ENCODE measurements at places on chromosomes 11 and 22.

DNA sequence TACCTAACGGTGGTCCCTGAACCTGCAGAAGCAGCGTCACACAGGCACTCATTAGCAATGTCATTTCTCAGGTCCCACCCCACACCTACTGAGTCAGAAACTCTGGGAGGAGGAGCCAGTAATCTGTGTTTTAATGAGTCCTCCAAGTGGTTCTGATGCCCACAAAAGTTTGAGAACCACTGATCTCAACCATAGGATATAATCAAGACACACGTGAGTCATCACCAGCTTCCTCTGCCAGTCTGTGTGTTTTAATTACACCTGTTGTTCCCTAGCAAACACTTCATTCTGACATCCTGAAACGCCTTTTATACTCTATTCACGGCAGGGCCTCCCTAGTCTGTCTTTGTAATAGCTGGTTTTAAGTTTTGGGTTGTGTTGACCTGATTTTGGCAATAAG is 5.8 kb downstream of the TECTA start:
- DNase-seq = no peak

DNA sequence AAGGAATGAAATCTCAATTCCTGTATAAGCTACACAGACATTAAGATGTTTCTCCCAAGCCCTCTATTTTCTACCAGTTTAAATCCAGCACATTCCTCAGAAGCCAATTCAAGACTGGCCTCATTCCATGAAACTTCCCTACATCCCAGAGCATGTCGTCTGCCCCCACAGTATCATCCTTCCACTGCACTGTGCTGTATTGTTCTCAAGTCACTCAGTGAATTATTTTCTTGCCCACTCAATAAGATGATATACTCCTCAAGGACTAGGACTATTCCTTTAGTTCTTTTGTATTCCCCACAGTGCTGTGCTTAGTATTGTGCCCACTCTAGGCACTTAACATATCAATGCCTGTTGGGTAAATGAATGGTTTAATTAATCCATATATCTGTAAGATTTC is 203.1 kb upstream of the BLID start:
- no peak for DNase-seq

DNA sequence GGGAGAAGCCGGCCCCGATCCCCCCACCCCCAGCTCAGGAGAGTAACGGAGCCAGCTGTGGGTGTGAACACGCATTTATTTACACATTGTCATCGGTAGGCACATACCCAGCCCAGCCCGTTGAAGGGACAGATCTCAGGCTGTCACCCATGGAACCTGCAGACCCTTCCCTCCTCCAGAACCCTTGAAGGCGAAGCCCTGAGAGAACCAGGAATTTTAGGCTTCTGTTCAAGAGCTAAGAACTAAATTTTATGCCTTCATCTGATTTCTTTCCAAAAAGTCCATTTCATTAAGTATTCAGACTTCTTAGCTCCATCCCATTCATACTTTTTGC is 379 bp upstream of the BRMS1 start:
- no peak for DNase-seq

GRCh38 chr11:94131047-94131717 is 2.5 kb downstream of the PANX1 start:
- DNase-seq = peak; percentile 3

DNA sequence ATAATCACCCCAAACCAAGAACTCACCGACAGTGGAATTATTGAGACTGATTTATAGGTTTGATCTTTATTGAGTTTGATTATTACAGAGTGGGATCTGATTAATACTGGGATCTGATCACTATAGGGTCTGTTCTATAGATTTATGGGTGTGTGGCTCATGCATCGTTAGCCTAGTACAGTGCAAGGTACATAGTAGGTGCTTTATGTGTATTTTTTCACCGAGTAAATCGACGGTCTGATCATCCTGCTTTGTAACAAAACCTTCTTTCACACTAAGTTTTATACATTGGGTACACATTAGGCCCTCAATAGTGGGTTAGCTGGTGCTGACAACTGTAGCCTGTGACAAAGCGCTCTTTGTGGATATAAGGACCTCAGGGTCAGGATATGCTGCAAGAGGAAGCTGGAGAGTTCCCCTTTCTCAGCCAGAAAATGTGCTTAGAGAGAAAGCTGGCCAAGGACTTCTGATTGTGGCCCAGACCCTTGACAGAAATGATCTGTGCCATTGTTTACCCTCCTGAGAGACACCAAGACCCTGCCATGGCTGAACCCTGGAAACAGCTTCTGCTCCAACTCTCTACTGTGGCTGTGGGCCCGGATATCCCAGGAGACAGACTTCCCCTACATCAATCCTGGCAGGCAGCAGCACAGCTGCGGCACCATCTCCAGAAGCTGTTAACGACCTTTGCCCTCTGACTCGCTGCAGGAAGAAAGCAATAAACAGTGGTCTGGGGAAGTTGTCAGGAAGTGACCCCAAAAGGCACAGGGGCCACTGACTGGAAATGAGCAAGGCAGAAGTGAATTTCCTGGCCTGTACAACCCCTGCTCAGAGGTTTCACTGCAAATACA is 16.1 kb upstream of the TPP1 start:
- no peak for DNase-seq

GRCh38 chr11:111327908-111328624 is 29.7 kb downstream of the POU2AF3 start:
- peak; percentile 14 for DNase-seq

- no peak for DNase-seq
Observed at GRCh38 chr11:46342239-46342638, 5.0 kb upstream of the DGKZ start.

GRCh38 chr11:122668562-122669090 is 13.1 kb downstream of the UBASH3B start:
- DNase-seq = no peak

DNA sequence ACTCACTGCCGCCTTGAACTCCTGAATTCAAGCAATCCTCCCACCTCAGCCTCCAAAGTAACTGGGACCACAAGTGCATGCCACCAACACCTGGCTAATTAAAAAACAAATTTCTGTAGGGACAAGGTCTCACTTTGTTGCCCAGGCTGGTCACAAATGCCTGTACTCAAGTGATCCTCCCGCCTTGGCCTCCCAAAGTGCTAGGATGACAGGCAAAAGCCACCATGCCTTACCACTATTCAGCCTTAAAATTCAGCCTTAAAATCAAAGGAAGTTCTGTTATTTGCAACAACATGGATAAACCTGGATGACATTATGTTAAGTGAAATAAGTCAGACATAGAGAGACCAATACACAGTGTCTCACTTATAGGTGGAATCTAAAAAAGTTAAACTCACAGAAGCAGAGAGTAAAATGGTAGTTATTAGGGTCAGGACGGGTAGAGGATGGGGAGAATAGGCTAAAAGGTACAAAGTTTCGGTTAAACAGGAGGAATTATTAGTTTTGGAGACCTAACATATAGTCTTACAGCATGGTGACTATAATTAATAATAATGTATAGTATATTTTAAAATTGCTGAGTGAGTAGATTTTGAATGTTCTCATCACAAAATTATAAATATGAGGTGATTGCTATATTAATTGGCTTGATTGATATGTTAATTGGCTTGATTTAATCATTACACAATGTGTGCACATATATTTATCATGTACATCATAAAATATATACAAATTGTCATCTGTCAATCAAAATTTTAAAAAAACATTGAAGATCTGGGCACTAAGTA is 6.2 kb upstream of the ZNF280A start:
- DNase-seq = no peak

GRCh38 chr11:132050049-132050448 is 679.6 kb downstream of the NTM start:
- DNase-seq = no peak

DNA sequence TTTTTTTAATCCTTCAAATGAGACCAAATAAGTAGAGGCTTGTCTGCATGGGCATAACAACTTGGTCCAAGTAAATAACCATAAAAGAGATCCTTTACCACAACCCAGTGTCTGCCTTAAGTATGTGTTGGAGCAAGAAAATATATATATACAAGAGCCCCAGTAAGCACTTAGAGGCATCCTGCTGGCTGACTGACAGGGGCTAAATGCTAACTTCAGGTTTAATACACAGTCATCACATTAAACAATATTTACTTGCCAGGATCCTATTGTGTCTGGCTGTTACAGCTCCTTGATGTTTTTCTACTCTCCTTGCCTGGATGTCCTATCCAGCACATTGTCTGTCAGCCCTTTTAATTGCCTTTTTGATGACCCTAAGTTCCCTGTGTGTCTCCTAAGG is 37.5 kb upstream of the MMP20 start:
- no peak for DNase-seq

GRCh38 chr11:12232817-12233601 is 122.6 kb downstream of the MICAL2 start:
- no peak for DNase-seq

DNA sequence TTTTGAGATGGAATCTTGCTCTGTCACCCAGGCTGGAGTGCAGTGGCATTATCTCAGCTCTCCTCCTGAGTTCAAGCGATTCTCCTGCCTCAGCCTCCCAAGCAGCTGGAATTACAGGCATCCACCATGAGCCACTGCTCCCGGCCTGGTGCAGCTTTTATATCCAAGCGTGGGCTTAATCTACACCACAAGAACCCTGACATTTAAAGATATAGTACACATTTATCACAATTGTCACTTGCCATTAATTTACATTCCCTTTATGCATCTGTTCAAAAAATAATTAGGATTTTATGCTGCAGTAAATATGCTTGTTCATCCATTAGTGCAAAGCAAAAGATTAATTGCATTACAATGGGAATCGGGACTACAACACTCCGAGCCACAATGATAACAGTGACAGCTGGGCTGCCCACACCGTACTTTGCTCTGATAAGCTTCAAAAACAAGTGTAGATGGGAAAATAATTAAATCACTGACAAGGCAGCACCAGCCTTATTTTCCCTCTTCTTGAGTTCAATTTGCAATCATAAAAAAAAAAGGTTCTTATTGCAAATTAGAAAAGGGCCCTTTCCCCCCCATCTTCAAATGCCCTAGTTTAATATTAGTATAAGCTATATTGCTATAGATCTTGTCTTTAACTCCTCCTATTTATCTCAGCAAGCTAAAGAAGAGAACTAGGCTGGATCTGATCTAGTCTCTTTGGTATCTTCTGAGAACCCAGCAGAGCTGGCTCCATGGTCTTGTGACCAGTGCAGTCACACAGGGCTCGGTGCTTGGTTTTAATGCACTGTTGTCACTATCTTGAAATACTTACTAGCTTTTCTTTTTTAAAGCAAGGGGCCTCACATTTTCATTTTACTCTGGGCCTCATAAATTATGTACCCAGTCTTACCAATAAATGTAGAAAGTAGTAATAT is 206.2 kb upstream of the LRRC4C start:
- no peak for DNase-seq

- DNase-seq = no peak
Observed at GRCh38 chr11:70612459-70613141, 214.3 kb downstream of the CTTN start.

- no peak for DNase-seq
Observed at GRCh38 chr11:37571246-37571645, 973.2 kb upstream of the RAG2 start.

All from NCI-H1092 (cell line).